ENCODE measurements at places on chromosomes 2 and 18.

DNA sequence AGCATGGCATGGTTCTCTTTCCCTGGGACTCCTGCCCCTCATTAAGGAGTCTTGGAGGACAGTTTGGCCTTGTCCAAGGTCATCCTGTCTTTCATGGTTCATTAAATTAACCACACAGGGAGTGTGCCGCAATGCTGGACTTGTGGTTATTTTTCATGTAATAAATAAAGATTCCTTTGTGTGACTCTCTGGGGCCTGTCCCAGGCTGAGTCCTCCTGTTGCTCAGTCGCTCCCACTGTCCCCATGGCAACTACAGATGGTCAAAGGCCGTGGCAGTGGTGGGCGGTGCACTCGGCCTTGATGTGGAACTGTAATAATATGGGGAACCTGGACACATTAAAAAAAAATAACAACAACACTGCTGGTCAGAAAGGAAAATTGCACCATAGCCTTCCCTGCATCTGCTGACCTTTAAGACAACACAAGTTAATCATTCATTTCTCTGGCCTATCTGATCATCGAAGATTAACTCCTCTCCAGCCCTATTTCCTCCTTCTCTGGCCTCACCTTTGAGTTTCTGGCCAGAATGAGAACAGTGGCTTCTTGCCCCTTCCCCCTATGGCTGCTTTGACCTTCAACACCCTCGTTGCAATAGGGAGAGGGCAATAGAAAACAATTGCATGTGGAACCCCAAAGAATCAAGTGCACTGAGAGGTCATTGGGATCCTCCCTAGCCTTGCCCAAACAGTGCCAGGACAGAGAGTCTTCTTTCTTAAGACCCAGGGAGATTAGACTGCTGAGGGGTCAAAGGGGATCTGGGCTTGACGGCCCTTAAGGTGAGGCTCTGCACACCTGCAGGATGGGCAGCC is 44.7 kb downstream of the PSD4 start:
- no peak for DNase-seq

- no peak for DNase-seq
Observed at GRCh38 chr18:1425679-1426078, 521.0 kb downstream of the ADCYAP1 start.

DNA sequence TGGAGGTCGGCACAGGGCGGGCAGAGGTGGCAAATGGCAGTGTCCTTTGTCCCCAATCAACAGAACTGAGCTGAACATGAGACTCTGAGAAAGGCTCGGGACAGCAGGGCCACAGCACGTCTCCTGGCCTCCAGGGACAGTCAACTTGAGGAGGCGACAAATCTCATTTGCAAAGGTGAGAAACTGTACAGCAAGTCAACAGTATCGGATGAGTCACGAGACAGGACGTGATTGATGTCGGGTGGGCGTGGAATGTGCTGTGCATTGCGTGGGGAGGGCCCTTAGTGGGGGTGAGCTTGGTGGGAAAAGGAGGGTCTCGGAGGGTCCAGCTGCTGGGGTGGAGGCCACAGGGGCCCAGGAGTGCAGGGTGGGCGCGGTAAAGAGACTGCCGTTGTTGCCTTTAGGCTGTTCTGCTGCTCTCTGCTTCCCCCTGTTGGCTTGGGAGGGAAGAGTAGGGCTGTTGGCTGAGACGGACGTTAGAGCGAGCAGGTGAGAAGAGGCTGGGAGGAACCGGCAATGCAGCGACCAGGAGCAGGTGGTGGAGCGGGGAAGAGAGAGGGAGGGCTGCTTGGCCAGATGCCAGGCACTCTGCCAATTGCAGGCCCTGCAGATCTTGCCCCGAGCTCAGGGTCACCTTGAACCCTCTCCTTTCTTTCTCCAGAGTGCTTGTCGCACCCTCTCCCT is 164.3 kb downstream of the BCL2 start:
- peak; percentile 88 for DNase-seq

GRCh38 chr18:78875016-78875777 is 104.4 kb upstream of the SALL3 start:
- DNase-seq, result no peak

GRCh38 chr2:178452334-178452733 is 1.2 kb downstream of the PJVK start:
- no peak for DNase-seq

DNA sequence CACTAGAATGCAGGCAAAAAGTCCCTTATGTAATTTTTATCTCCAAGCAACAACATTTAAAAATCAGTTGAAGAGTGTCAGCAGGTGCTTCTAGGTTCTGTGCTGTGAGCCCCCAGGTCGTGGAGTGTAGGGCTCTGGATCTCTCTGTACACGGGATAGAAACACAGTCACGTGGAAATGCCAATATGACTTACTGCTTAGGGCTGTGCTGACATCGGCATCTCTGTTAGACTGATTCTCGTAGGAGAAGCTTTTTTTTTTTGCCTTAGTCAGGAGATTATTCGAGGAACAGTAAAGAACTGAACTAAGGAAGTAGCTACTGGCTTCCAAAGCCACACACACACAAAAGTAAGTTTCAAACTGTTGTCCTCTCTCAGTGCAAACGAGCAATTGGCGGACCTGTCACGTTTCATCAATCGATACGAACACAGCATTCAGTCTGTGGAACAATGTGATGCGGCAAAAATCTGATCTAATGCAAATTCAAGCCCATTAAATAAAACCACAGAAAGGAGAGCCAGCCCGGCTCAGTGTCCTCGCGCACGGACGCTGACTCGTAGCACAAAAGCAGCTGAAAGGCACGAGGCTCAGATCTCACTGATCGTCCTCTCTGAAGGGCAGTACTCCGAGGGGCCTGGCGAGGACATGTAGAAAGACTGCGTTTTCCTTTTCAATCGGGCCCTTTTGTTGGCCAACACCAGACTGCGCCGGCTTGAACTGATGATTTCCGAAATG is 41.5 kb downstream of the PRELID3A start:
- no peak for DNase-seq

DNA sequence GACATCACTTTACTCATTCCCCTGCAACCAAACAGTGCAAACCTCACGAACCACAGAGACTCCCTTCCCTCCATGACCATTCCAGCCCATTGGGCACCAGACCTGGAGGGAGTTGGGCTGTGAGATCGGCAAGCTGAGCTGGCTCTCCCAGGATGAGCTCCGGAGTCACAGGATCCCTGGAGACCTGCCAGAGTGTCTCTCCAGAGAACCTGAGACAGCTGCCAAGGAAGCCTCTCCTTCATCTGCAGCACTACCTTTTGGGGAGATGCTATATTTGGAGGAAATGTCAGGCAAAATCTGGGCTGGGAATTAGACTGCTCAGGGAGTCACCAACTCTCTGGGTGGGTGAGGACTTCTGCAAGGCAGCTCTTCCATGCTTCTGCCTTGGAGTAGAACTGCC is 417.4 kb downstream of the TNS1 start:
- no peak for DNase-seq

- DNase-seq, result no peak
Observed at GRCh38 chr2:200430017-200430416, 79.9 kb downstream of the KCTD18 start.

DNA sequence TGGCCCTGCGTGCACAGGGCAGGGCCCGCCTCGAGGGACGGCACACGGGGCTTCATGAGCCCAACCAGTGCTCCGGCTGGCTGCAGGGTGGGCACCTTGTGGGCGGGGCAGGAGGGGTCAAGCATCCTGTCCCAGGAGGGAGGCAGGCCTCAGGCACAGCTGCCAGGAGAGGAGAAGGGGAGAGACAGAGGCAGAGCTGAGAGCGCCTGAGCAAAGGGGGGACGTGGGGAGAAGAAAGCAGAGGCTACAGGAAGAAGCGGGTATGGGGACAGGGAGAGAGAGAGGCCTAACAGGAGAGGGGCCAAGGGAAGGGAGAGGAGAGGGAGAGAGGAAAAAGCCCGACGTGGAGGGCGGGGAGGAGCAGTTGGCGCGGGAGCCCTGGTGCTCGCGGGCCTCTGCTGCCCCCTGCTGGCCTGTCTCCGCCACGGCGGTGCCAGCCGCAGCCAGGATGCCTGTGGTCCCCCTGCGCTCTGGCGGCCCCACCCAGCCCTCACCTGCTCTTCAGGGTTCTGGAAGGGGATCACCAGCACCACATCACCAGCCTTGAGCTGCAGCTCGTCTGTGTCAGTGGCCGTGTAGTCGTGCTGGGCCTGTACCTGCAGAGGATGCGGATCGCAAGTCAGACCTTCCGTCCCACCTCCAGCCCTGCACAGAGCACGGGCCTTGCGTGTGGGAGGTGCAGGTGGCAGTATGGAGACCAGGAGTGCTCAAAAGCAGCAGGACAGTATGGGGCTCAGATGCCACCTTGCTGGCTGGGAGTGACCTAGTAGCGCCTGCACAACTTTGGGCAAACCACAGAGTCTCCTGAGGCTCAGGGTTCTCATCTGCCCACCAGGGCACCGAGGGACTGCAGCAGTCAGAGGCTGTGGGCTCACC is 56.8 kb downstream of the BIN1 start:
- DNase-seq, result no peak

DNA sequence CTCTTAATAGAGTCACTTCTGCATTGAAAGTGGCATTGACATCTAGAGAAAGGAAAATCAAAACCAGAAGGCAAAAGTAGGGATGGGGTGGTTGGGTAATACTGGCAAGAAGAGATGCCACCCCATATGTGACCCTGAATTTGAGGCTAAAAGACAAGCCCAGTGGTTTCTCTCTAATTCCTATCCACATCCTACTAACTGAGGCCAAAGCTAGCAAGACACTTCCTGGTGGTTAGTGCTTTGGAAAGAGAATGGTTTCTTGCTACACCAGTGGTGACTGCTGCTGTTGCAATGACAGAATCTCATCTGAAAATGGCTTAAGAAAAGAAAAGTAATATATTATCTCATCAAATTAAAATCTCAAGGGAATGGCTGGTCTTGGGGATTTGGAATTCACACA is 640.6 kb downstream of the EPHA4 start:
- no peak for DNase-seq

- DNase-seq, result no peak
Observed at GRCh38 chr2:18214936-18215335, 336.5 kb downstream of the KCNS3 start.

DNA sequence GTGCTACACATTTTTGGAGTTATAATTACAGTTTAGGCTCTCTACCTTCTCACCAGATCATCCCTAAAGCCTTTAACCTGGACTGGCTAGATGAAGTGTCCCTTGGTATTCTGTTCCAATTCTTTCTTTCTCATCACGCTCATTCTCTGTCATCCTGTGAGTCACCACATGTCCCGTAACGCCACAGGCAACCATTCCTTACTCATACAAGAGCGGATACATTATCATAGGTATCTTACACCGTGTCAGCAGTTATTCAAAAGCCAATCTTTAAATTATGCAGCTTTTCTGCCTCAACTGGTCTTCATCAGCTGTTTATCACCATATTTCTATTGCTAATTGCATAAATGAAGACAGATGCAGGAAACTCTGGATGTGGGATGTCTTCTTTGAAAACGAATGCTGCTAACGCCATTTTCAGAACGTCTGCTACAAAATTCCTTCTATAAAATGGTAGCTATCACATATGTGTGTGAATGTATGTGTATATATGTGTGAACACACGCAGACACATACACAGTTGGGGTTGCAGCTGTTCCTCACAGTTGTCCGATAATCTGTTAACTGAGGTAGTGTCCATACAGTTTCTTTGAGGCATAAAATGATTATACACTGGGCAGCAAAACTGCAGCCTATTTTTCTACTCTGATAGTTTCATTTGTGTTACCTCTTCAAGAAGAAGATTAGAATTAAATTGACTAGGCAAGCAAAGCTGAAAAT is 47.9 kb downstream of the EML6 start:
- DNase-seq, result no peak

GRCh38 chr2:28250006-28250405 is 142.7 kb upstream of the FOSL2 start:
- DNase-seq, result no peak

- no peak for DNase-seq
Observed at GRCh38 chr2:98494699-98495098, 50.0 kb downstream of the INPP4A start.

DNA sequence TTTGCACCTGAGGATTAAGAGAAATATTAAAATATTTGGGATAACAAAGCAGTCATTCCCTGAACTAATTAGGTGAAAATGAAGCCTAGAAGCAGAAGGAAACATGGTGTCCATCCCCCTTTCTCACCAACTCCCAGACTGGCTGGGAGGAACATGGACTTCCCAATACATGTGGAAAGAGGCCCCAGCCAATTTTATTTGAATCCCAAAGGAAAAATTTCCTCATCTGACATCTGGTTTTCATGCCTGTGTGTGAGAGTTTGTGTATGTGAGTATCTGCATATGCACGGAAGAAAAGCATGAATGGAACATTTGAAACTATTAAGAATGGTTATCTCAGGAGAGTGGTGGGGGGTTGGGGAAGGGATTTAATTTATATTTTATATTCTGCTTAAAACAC is 84.3 kb downstream of the COPS8 start:
- DNase-seq, result no peak

DNA sequence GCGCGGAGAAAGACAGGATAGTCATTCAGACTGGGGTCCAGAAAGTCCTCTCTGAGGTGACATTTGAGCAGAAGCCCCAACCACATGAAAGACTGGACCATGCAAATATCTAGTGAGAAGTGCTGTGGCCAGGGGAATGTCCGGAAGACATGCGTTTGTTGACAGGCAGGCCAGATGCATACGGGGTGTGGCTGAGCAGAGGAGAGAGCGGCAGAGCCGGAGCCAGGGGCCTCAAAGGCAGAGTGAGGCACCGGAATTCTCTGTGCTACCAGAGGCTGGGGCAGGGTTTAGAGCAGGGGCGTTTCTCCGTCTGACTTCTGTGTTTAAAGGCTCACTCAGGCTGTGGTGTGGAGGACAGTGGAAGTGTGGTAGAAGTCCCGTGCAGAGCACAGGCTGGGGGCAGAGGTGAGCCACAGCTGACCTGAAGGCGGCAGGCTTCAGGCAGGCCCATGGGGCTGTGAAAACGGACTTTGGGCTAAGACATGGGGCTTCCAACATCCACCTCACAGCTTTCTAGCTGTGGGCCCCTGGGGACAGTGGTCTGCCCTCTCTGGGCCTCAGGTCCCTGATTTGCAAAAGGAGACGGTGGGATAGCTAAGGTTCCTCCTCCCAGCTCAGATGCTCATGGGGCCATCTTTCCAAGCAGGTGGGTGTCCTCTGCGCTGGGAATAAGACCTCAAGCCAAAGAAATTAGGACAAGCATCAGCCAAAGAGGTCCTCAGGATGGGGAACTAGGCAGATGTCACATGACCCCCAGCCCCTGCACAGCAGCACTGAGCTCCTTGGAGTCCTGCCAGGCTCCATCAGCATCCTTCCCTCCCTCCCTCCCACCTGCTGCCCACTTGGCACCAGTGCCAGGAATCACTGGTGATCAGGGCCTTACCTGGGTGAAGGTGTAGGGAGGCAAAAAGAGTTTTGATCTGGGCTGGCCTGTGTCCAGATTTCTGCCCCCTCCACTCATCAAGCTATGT is 11.2 kb downstream of the RUFY4 start:
- DNase-seq, result no peak

- no peak for DNase-seq
Observed at GRCh38 chr18:49024804-49025421, 74.1 kb upstream of the SMAD7 start.

DNA sequence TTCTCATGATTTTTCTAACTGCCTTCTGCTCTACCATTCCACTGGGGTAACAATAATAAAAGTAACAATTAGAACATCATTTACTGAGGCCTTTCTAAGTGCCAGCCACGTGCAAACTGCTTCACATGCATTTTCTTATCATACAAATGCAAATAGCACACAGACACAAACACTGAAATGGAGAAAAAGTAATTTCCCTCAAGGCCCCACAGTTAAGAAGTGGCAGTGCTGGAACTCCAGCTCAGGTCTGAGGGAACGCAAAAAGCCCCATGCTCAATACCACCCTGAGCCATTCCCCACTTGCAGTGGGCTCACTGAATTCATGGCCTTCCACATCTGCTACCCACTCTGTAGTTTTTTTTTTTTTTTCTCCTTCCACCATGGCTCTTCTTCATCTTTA is 140.6 kb downstream of the UPP2 start:
- DNase-seq, result no peak
